HepG2 (cell line): ENCODE measurements at places on chromosomes 2 and 18. TPM values are rescaled to one million over a fixed set of nuclear protein-coding genes. Genes with fewer than 3 reads are reported as not detected.

KATNAL2 gene
- not detected in 2 replicates for total RNA-seq

RBKS gene
- 7.7 and 11.7 TPM in 2 replicates for total RNA-seq

NTSR2 gene
- total RNA-seq, result not detected in 2 replicates

COL3A1 gene
- 0.03 and 0.04 TPM in 2 replicates for total RNA-seq

CIB4 gene
- total RNA-seq, result not detected in 2 replicates

MAP2 gene
- total RNA-seq, result not detected in 2 replicates

MC5R gene
- not detected in 2 replicates for total RNA-seq

ZDBF2 gene
- 2.0 and 2.4 TPM in 2 replicates for total RNA-seq

ASAP2 gene
- 7.3 and 7.5 TPM in 2 replicates for total RNA-seq

SELENOI gene
- 60.3 and 66.0 TPM in 2 replicates for total RNA-seq
